Activated CD8-positive, alpha-beta memory T cell treated with anti-CD3 and anti-CD28 coated beads for 1 hour (primary cell): ENCODE measurements at places on chromosomes 5 and 9.

DNA sequence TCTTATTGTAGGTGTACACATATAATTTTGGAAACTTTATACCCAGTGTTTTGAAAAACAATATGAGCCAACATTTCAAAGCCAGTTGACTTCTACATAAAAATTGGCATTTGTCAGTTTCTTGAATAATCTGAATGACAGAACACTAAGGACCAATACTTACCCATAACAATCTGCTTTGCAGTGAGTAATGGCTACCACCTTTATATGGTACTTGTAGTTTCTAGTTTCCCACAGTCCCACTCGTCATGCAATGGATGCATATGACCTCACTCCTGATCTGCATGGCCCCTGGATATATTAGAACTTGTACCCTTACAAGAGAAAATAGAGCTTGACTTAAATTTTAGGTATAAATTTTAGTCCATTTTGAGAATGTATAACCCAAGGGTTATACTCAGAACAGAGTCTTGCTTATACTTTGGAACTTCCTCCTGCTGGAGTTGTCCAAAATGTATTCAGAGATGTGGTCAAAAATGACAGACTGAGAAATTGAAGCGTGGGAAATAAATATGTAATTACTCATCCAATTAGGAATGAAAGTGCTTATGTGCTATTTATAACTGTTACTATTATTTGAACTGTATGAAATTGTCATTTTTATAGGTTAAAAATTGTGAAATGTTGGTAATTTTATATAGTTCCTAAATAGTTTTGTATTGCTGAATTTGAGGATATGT lies 19.5 kb downstream of the XRCC4 start:
- DNase-seq: no peak

DNA sequence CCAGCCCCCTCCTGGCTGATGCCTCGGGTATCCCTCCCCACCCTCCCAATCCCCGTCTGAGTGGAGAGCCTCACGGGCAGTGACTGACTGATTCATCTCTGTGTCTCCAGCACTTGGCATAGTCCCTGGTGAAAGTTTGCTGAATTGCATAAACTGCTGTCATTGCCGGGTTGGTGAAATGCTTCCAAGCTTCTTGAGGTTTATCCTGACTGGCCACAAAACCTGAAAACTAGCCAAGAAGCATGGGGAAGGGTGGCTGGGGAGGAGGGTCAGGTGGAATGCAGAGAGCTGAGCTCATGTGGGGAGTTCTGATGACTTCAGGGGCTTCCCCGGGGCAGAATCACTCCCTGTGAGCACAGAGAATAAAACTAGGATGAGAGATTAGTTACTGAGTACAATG lies 56.9 kb upstream of the GGTA1 start:
- DNase-seq: no peak

- DNase-seq: no peak
Measured at GRCh38 chr9:94875300-94876020, 149.0 kb downstream of the AOPEP start.

GRCh38 chr9:75609401-75609800 lies 281.1 kb upstream of the PCSK5 start:
- no peak for DNase-seq

DNA sequence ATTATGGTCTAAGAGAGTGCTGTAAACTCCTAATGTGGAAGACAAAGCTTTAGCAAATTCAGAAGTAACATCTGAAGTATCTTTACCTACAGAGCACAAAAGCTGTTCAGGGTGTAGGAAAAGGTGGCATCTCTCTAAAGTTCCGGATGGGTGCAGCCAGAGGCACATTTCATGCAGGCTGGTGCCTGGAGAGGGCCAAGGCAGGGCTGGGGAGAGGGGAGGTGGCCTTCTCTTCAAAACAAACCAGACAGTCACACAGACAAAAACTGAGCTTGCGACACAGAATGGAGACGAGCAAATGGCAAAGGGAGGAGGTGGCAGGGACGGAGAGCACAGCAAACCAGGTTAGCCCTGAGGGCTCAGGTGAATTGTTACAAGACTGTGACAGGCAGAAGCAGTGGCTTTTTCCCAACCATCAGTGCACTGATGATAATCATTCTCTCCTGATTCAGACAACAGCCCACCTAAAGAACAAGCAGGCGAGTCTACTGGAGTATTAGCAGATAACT lies 121.5 kb upstream of the PCA3 start:
- no peak for DNase-seq

GRCh38 chr5:149608936-149609545 lies 27.7 kb downstream of the ARHGEF37 start:
- no peak for DNase-seq

DNA sequence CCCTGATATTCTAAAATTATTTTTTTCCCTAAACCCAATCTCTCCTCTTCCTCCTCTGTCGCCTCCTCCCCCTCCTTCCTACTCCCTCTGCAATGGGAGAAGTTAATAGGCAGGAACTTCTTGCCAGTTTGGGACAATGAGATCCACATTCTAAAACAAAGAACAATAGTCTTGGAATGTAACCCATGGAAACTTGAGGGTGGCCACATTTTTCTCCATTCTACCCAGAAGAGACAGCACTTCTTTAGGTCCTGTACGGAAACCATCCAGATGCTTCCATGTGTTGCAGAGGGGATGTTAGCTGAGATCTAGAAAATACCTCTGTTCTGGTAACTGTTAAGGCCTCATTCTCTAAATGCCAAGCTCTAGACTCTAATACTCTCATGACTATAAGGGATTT lies 10.0 kb downstream of the SPARC start:
- no peak for DNase-seq

DNA sequence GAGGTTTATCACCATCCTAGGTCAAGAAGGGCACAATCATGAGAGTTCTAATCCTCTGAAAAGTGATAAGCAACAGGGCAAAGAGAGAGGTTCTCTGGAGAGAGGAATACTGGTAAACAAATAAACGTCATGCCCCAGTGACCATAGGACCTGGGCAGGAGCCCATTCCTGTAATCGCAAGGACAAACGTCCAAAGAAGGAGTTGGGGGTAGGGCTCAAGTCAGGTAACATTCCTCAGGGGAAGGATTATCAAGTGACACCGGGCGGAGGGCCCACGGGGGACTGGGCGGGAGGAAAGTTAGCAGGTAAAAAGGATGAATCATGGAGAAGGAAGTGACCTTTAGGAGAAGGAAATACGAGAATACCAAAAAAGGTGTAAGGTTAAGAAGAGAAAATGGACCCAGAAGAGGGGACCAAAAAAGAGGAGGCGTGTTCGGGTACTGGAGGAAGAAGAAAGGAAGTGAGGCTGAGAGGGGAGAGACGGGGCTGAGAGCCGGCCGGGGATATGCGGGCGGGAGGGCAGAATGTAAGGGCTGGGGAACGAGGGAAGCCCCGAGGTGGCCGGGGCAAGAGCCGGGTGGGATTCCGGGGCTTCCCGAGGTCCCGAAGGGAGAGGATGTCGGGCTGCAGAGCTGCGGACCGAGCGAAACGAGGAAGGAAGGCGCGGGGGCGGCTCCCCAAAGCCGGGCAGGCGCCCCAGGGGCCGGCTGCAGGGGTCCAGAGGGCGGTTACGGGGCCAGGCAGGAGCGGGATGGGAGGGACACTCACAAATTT lies 583 bp downstream of the DIAPH1 start:
- DNase-seq: no peak

- DNase-seq: no peak
Measured at GRCh38 chr5:160161626-160162025, 42.4 kb upstream of the PWWP2A start.

GRCh38 chr9:132485393-132485792 lies 75.4 kb downstream of the CFAP77 start:
- no peak for DNase-seq

DNA sequence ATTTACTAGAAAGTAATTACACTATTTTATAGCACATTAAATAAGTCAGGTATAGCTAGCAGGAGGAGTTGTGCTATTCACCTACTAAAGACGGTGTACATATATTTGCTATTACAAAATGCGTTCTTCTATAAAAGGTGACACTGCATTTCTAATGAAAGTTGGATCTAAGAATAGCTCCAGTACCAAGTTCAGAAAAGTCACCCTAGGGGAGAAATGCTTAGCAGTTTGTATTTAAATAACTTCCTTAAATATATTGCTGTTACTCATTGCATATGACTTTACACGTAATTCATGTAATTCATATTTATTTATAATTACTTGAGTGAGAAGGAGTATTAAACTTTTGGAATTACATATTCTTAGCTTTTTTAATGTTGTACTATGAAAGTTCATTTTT lies 7.0 kb upstream of the SUB1 start:
- no peak for DNase-seq

DNA sequence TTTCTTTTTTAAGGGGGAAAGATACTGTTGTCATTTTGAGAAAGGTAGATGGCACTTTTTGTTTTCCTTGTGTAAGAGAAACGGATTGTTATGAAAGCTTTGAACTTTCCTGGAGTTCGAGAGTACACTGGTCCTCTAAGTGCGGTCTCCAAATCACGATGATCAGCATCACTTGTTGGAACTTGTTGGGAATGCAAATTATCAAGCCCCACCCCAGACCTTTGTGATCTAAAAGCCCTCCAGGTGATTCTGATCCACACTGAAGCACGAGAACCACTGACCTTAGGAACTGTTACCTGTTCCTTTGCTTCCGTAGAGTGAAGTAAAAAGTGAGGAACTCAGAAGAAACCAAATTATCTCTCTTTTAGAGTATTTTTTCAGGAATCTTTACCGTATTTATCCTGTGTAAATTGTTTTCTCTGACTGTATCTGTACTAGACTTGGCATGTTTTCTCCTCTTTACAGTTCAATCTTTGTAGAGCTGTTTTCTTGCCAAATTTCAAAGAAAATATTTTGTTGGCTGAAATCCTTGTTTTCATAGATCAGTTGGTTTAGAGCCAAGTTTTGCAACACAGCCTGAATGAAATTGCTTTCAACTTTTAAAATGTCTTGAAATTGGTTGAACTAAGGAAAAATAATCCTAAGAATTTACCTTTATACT lies 4.0 kb downstream of the MAT2B start:
- no peak for DNase-seq

- no peak for DNase-seq
Measured at GRCh38 chr5:146390469-146390868, 51.8 kb downstream of the POU4F3 start.

GRCh38 chr5:31382051-31382878 lies 149.6 kb downstream of the DROSHA start:
- no peak for DNase-seq

- DNase-seq: no peak
Measured at GRCh38 chr9:129612815-129613519, 7.9 kb downstream of the C9orf50 start.

DNA sequence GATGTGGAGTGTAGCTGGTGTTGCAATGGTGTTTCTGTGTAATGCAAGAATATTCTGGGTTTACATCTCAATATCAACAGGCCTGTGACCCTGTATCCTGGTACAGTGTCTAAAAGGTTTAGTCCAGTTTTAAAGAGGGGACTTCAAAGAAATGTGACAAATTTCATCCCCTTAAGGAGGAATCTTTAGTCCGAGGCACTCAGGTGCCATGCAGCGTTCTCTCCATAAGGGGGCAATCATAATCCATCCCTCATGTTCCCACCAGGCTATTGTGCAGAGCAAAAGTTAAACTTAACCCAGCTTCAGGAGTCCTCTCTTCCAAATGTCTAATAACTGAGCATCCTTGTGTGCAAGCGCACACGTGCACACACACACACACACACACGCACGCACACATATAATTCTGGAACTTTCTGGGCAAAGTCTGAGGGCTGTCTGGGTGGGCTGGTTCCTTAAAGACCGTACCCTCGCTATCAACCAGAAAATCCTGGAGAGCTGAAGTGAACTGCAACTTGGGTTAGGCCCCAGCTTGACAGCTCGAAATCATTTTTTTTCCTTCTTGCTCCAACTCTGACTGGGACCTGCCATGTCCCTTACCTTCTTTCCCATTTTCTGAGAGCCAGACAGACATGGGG lies 46.0 kb downstream of the CRB2 start:
- no peak for DNase-seq

DNA sequence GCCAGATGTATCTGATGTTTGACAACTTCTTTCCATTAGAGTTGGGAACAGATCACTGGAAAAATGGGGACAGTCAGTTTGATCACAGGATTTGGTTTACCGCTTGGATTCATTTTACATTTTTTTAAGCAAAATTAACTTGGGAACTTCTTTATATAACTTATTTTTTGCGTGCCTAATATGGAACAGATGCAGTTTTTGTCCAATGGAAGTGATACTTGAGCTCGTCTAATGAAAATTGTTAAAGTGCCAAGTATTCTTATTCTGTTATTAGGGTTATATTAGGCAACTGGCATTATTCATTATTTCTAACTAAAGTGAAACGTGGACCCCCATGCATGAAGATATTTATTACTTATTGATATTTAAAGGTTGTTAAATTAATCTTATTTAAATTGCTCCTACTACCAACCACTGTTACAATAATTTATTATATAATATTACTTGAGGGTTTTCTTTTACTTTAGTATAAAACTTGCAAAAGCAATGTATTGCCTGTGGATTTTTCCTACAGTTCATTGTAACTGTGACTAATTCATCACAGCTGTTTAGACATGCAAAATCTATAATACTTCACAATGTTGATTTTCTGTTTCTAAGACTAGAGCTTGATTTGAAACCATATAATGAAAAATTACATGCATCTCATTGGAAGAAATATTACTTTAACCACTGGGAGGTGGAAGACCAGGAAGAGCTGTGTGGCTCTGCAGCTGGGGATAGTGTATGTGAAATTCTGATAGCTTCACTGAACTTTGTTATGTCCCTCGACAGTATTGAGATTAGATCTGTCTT lies 787.3 kb upstream of the WWC1 start:
- no peak for DNase-seq

DNA sequence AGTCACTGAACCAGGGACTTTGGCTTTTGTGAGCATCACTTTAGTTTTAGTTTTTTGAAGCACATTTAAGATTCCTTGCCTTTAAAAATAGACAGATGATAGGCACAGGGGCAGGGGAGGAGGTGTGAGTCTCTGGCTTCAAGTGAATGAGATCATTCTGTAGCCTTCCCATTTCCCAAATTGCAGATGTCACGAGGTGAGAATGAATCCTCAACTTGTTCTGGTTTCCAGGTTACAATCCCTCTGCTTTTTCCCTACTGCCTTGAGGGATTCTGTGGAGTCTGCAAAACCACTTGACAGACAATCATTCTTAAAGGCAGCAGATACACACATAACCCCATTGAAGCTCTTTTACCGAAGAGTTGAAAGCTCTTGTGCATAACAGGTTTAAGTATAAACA lies 332.4 kb downstream of the DMAC1 start:
- no peak for DNase-seq

DNA sequence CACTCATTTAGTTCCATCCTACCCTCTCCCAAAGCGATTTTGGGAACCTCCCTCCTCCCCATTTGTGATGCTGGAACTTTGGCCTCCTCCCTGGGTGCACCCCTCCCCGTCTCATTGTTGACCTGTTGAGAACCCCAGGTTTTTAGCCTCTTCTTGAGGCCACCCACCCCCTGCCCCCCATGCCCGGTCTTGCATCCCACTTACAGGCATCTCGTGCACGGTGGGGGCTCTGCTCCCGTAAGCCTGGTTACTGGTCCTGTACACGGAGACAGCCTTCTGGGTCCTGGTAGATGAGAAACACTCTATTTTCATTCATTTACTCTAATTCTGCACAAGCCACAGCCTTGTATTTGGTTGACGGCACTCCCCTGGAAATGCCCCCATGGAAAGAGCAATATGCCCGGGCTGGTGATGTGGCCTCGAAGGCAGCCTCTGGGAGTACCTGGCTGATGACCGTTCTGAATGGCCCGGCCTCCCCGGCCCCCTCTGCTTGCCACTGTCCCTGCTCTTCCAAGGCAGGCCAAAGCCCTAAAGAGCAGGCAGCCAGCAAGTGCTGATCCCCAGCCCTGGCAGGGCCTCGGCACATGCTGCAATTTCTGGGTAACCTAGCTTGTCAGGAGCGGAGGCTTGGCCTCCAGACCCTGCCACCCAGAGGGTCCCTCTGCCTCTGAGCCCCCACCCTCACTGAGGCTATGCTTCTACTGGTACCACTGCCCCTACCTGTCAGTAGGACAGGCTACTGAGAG lies 1.9 kb upstream of the MRPS2 start:
- DNase-seq: no peak
